Activated T-helper 9 cell treated with anti-CD3 and anti-CD28 coated beads, Interleukin-2, amount 50 U/mL, for 16 hours (primary cell): ENCODE measurements at places on chromosomes 3 and 15.

DNA sequence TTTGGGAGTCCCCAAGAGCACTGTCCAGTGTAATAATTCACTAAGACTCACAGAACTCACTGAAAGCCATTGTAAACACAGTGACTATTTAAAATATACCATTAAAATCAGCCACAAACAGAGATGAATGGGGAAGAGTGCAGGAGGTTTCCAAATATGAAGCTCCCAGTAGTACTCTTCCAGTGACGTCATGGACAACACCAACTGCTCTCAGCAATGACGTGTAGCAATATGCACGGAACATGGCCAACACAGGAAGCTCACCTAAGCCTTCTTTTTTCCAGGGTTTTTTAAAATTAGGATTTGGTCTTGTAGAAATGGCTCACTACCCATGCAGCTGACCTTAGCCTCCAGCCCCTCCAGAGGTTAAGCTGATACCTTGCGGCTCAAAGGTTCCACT, 1224.1 kb upstream of the CADM2 start:
- no peak for DNase-seq

DNA sequence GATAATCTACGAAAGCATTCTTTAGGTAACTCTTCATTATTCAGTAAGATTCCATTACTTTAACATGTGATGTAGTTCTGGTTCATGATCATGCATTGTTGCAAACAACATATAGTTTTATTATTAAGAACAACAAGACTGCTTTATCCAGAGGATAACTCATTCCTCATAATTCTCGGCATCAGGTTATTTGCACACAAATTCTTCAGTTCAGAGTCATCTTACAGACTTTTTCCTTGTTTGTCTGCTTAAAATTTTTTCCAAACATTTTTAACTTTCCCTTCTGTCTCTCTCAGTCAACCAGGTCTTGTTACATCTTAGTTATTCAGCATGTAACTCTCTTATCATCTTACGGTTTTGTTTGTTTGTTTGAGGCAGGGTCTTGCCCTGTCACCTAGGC, 60.1 kb downstream of the VGLL3 start:
- DNase-seq = no peak

- DNase-seq = no peak
Observed at GRCh38 chr3:147730284-147730683, 321.1 kb downstream of the ZIC1 start.

GRCh38 chr3:153768561-153769469, 352.4 kb upstream of the ARHGEF26 start:
- no peak for DNase-seq

DNA sequence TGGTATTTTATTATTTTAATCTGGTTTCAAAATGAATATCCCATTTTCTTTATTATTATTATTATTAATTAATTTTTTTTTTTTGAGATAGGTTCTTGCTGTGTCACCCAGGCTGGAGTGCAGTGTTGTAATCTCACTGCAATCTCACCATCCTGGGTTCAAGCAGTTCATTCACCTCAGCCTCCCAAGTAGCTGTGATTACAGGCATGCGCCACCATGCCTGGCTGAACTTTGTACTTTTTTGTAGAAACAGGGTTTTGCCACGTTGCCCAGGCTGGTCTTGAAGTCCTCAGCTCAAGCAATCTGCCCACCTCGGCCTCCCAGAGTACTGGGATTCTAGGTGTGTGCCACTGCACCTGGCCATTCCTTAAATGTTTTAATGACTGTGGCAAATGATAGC, 28.6 kb downstream of the DAG1 start:
- no peak for DNase-seq

DNA sequence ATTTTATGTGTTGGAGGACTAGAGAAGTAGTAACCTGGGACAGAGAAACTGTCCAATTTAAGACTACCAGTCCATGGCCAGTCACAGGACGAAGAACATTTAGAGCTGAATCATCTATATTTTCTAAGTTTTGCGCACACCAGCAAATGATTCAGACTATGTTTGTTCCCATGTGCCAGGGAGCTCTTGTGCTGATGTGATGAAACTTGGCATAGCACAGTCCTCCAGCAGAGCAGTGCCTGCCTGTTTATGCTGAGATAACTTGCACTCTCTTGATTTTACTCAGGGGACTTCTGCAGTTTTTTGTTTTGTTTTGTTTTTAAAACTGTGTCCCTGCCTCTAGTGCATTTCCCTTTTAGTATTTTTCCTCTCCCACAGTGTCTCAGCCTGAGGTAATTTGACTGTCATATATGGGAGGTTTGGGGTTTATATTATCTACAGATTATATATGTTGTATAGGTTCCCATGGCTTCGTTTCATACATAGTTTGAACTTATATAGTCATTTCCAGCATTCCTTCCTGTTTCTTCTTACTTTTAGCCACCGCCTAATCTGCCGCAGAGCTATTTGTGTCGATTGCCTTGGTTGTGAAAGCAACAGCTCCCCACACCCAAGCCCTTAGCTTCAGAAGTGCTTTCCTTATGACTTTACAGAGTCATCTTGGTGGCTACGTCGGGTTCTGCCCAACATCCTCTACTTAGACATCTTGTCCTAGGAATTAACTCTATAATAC, 45.5 kb downstream of the PPM1L start:
- DNase-seq = no peak

DNA sequence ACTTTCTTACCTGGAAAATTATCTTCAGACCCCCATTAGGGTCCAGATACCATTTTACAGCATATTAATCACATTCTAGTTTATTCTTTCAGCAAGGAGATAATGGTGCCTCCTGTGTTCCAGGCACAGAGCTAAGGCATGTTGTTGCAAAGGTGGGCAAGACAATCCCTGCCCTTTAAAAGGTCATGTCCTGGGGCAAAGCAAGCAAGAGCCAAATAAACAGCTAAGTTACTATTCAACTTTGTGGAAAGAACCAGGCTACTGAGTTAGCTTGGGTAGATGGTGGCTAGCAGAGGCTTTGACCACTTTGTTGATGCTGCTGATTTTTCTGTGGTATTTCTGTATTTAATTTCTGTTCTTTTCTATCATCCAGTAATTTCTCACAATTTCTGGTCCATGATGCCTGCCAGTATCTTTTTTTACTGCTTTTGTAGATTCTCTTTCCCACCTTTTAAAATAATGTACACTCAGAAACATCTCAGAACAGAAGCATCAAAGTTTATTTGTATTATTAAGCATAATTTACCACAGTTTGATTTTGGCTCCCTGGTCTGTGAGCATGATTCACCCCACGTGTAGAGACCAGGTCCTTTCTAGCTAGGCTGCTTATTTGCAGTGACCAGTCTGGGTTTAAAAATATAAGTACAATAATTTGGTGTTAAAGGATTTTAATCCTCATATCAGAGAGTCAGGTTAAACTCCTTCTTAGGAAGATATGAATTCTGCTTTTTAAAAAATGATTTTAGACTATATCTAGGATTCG, 71.5 kb downstream of the LRRC28 start:
- no peak for DNase-seq

- no peak for DNase-seq
Observed at GRCh38 chr3:81888914-81889557, 127.6 kb upstream of the GBE1 start.

DNA sequence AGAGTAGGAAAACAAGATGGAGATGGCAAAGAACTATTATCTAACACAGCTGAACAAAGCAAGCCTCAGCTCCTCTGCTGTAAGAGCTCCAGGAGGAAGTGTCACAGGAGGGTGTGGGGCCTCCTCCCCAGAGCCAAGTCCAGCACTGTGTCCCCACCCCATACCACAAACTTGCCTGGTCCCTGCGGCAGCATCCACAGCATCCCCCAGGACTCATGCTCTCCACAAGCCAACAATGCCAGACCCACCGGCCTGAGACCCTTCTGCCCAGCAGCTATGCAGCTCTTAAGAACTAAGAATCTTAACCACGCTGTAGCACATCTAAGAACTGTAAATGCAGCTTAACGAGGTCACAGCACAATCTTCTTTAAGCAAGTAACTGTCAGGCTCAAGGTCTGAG, 9.1 kb downstream of the RBM15B start:
- DNase-seq = no peak

DNA sequence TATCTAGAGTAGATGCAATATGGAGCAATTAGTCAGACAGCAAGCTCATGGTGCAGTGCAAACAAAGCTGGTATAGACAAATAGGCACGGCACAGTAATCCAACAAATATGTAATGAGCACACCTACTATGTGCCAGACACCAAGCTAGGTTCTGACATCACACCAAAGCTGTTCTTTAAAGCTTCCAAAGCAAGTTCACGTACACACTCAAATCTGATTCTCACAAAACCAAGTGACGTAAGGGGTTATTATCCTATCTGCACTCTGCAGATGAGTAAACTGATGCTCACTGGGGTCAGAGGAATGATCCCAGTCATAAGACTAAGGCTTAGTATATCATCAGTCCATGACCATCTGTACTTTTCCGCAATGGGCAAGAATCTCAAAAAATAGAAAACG, 27.8 kb upstream of the LIPC start:
- DNase-seq = no peak

- no peak for DNase-seq
Observed at GRCh38 chr3:134136604-134137003, 106.9 kb upstream of the SLCO2A1 start.
